Hematopoietic multipotent progenitor cell treated with erythropoietin and hydrocortisone succinate and interleukin-3 and kit ligand, for 6 days (in vitro differentiated cells): ENCODE measurements at places on chromosomes 2 and 18.

GRCh38 chr2:213491376-213491775 is 207.1 kb downstream of the SPAG16 start:
- no peak for DNase-seq

DNA sequence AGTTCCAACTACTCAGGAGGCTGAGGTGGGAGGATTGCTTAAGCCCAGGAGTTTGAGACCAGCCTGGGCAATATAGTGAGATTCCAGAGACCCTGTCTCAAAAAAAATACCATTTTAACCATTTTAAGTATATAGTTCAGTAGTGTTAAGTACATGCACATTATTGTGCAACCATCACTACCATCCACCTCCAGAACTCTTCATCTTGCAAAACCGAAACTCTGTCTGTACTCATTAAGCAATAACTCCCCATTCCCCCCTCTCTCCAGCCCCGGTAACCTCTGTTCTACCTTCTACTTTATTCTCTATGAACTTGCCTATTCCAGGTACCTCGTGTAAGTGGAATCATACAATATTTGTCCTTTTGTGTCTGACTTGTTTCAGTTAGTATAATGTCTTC is 86.4 kb downstream of the GFPT1 start:
- DNase-seq, result no peak

DNA sequence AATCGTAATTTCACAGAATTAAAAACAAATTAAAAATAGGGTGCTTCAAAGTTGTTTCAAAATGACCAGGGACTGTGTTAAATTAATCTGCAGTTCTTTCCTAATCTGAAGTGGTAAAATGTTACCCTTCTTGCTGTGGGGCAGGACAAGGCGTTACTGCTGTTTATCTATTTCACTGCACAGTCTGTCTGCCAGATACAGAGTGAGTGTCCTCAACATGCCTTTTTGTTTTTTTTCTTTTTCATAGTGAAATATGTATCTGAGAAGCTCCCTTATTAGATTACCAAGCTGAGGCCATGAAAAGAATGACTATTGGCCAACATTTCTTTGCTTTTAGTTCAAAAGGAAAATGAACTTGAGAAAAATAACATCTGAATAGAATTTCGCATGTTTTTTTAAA is 38.0 kb downstream of the KCTD1 start:
- peak; percentile 66 for DNase-seq

DNA sequence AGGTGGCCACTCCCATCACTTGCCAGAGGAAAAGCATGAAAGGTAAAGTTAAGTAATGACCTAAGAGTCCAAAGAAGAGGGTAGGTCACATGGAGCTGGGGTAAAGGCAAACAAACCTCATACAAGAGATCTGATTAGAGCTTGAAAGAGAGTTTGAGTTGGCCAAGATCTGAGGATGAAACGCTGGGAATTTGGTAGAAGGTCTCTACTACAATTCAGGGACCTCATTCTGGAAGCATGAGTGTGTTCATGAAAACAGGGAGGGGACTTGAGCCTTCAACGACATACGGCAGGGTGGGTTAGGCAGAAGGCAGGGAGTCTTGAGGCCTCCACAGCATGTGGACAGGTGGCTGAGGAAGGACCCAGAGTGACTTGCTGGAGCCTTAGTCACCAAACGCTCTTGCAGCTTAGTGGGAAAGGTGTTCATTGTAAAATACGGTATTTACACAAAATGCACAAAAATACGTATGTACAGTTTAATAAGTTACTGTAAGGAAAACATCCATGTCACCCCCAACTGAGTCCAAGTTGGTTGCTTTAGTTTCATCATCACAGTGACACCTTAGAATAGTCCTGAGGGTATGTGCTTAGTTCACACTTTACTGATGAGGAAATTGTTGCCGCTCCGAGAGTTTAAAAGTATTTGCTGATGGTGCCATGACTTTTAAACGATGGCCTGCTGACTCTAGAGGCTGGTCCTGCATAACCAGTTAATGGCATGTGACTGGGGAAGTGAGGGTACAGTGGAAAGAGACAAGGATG is 5.0 kb upstream of the FARP2 start:
- no peak for DNase-seq

DNA sequence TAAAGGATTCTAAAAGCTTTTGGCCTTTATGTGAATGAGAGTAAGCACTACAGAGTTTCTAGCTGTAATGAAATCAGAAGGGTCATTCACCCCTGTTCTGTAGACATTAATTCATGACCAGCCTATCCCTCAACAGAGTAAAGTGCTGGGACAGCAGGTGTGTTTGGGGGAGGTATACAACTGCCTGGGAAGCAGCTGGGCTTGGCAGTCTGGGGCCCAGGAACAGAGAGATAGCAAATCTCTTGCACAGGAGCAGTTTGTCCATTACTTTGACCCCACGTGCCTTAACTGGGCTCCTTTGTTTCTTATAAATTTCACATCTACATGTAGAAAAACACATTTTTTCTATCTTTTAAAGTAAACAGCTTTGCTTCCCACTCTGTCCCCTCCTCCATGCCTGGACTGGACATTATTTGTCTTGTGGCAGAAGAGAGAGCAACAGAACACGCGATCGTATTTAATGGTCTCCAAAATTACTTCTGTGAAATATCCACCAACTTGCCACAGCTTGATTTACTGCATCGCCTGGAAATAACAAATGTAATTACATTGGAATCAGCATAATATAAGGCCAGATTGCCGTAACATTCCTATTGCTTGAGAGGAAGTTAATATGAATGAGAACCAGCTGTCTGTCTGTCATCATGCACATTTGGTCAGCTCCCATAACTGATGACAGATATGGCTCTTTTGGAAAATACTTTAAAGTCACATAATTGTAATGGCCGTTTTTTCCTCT is 263.8 kb downstream of the RBM43 start:
- DNase-seq, result no peak

- no peak for DNase-seq
These were observed 1.3 kb downstream of the CTDP1 start for GRCh38 chr18:79680891-79681339.

DNA sequence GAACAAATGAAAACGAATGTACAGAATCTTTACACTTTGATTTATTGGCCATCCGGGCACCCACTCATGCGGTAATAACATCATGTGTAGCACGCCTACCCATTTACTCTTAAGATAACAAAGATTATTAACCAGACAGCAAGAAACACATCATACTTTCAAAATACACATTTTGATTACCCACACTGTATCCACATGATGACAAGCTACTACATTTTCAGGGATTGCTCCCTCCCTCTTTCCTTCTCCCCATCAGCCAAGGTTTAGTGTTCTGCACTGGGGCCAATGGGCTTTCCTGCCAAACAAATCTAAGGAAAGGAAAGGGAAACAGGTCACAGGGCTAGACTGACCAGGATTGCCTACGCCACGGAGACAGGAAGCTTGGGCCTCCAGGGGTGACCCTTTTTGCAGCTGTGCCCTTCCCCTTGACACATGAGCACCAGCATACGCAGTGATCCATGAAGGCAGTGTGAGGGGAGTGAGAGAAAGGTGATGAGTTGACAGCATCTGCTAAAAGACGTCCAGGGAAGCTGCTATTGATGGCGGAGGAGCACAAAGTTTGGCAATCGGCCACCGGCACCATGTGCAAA is 76.5 kb downstream of the ZNF521 start:
- DNase-seq, result no peak

DNA sequence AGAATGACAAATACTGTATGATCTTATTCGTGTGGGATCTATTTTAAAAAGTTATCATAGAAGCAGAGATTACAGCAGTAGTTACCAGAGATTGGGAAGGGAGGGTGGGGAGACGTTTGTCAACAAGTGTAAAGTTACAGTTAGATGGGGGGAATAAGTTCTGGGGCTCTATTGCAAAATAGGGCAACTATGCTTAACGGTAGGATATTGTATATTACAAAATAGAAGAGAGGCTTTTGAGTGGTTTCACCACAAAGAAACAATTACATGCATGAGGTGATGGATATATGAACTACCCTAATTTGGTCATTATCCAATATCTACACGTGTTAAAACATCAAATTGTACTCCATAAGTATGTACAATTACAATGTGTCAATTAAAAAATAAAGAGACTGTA is 123.4 kb upstream of the NOSTRIN start:
- peak; percentile 47 for DNase-seq

- no peak for DNase-seq
These were observed 342.1 kb downstream of the SLC4A3 start for GRCh38 chr2:219969508-219969907.

DNA sequence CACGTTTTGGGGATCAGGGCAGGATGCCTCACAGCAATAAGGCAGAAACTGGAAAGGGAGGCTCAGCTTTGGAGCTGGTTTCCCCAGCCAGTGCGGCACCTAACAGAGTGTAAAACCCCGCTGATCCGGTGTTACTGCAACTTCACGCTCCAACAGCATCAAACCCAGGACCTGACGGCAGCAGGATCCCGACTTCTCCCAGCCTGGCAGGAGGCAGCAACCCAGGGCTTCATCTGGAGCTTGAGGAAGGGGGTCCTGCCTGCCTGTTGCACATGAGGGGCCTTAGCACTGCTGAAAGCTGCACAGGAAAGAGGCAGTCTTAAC is 209.8 kb downstream of the MGAT5 start:
- no peak for DNase-seq

- no peak for DNase-seq
These were observed 541.1 kb downstream of the SATB2 start for GRCh38 chr2:198916548-198917080.

DNA sequence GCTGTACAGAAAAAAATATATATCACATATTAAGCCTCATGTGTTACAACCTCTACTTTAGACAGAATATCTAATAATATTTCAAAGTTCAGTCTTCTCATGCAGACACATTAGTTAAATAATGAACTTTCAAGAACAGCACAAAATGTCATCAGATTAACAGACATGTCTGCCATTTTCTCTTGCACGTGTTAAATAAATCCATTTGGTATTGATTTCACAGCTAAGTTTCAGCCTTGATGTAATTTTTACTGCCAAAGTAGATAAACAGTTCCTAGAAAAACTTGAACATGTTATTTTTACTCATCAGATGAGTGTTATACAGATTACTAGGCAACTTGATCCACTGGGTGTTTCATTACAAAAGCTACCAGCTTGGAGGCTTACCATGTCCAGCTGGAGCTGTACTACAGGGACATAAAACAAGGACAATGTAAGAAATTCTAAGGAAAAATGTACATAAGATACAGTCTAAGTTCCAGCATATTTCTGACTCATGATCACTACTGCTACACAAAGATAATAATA is 290.7 kb upstream of the DDX18 start:
- no peak for DNase-seq

DNA sequence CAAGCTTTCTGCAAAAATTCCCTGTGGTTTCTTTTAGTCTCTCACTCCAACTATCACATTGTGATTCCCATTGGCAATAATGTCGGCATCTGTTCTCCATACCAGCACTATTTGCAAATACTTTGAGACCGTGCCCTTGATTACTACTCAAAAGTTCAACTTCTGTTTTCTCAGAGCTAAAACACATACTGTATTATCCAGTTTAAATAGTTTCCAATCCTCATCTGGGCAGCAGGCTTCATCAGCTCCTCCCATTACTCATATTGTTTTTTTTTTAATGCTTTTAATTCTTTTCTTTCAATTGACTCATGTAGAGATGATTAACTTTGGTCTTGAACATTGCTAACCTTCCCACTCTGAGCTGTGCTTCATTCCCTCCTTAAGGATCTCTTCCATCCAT is 135.8 kb downstream of the METTL8 start:
- no peak for DNase-seq

- DNase-seq, result peak; percentile 57
These were observed 659 bp upstream of the COX5B start for GRCh38 chr2:97645112-97645694.

DNA sequence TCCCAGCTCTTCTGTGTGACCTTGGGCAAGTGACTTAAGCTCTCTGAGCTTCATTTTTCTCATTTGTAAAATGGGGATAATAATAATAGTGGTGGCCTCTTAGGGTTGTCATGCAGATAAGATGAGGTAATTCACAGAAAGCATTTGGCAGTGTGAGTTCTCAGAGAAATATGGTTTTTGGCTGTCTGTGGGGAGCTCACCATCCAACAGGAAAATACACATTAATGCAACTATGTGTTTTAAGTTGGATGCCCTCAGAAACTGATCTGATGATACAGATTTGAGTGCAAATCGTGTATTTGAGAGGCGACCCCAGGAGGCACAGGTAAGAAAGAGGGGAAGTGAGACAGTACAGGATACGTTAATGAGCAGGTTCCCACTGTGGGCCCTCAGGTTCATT is 56.1 kb upstream of the SPRED2 start:
- DNase-seq, result no peak

DNA sequence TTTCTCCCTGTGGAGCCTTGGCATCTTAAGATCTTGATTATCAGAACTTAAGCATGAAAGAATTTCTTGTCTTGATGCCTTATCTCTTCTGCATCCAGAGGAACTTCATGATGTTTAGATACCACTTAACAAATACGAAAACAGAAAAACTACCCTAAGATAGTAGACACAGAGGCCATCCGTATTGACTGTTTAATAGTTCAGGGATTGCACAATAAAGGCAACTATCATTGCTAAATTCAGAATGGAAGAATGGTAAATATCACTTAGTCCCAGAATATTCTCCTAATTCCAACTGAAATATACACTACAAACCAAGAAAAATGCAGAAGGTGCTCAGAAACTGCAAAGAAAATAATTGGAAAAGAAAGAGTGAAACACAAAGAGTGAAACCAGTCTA is 214.6 kb upstream of the VWC2L start:
- no peak for DNase-seq

GRCh38 chr2:218832520-218832919 is 917 bp upstream of the PRKAG3 start:
- no peak for DNase-seq
